Smooth muscle cell of trachea (primary cell): ENCODE measurements at places on chromosomes 1 and 21. TPM values are rescaled to one million over a fixed set of nuclear protein-coding genes. Genes with fewer than 3 reads are reported as not detected.

The PTCH2 gene
- total RNA-seq = 0.33 and 0.73 TPM in 2 replicates

The OR2AJ1 gene
- total RNA-seq = not detected in 2 replicates

The OR14K1 gene
- not detected in 2 replicates for total RNA-seq

The CYP4X1 gene
- 0.15 and 0.17 TPM in 2 replicates for total RNA-seq

The CATSPERE gene
- 0.44 and 0.99 TPM in 2 replicates for total RNA-seq

The RHBDL2 gene
- 0.73 and 0.83 TPM in 2 replicates for total RNA-seq

The PPP1R12B gene
- 19.2 and 22.3 TPM in 2 replicates for total RNA-seq

The KRTAP23-1 gene
- total RNA-seq = not detected in 2 replicates

The TRIM58 gene
- under 0.01 TPM in 1 of 2 replicates, not detected in the other for total RNA-seq

The BCAN gene
- total RNA-seq = not detected in 2 replicates

The CELA2A gene
- total RNA-seq = not detected in 2 replicates

The NCF2 gene
- total RNA-seq = 0.15 and 0.50 TPM in 2 replicates

The LRRN2 gene
- total RNA-seq = not detected in 2 replicates

The B3GALT5 gene
- 0.15 and 0.17 TPM in 2 replicates for total RNA-seq

The C1orf53 gene
- 2.2 and 3.5 TPM in 2 replicates for total RNA-seq

The ICOSLG gene
- under 0.01 and 0.17 TPM in 2 replicates for total RNA-seq

The IGSF3 gene
- total RNA-seq = 0.33 and 0.44 TPM in 2 replicates

The SPRR2B gene
- total RNA-seq = not detected in 2 replicates

The IGSF9 gene
- not detected in 2 replicates for total RNA-seq
